ENCODE measurements at places on chromosomes 7 and 10. TPM values are rescaled to one million over a fixed set of nuclear protein-coding genes. Genes with fewer than 3 reads are reported as not detected.

Gene EPDR1
- total RNA-seq, result 45.6 TPM

DNA sequence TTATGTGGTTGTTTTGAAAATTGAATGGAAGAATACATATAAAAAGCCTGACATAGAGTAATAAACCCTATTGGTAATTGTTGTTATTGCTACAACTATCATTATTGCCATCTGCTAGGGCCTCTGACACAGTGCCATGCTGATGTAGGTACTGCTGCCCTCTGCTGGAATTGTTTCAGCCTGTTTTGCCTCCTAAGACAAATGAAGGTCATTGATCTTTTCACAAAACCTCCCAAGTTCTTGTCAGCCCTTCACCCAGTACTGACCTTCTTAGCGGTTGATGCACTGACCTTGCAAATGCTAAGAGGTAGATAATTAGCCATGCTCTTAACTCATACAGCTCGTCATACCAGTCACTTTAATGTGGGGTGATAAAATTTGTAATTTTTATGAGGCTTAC is 975.2 kb downstream of the SORCS1 start:
- no peaks in the 10 kb centered on the region for H3K4me1 ChIP-seq
- no peak for DNase-seq
- H3K4me3 ChIP-seq, result no peak overlapping the region
- no peak overlapping the region for H3K27ac ChIP-seq
- H3K27me3 ChIP-seq, result no peaks in the 10 kb centered on the region
- no peaks in the 10 kb centered on the region for H3K36me3 ChIP-seq

DNA sequence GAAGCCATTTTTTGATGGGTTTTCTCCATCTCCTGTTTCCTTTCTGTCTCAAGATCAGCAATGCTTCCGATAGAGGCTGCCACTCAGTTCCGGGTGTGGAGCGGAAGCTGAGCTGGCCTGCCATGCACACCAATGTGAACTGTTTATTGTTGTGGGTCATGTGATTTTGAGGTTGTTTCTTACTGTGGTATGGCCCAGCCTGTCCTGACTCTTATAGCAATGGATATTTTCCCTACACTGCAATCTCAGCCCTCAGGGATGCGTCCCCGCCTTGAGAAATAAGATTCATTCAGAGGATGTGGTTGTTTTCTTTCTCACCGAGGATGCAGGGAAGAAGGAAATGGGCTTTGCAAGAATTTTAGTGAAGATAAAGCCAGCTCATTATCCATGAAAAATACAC is 134.7 kb downstream of the PFKFB3 start:
- no peak overlapping the region for H3K27ac ChIP-seq
- H3K36me3 ChIP-seq, result no peaks in the 10 kb centered on the region
- no peaks in the 10 kb centered on the region for H3K27me3 ChIP-seq
- no peaks in the 10 kb centered on the region for H3K4me1 ChIP-seq
- DNase-seq, result no peak

Gene OPN4
- total RNA-seq, result not detected

Gene WAPL
- 45.3 TPM for total RNA-seq

GRCh38 chr7:6273380-6273837 is 985 bp upstream of the CYTH3 start:
- H3K4me1 ChIP-seq, result peaks cover 23% of the 10 kb centered on the region
- H3K36me3 ChIP-seq, result no peaks in the 10 kb centered on the region
- no peak overlapping the region for H3K27ac ChIP-seq
- DNase-seq, result no peak

DNA sequence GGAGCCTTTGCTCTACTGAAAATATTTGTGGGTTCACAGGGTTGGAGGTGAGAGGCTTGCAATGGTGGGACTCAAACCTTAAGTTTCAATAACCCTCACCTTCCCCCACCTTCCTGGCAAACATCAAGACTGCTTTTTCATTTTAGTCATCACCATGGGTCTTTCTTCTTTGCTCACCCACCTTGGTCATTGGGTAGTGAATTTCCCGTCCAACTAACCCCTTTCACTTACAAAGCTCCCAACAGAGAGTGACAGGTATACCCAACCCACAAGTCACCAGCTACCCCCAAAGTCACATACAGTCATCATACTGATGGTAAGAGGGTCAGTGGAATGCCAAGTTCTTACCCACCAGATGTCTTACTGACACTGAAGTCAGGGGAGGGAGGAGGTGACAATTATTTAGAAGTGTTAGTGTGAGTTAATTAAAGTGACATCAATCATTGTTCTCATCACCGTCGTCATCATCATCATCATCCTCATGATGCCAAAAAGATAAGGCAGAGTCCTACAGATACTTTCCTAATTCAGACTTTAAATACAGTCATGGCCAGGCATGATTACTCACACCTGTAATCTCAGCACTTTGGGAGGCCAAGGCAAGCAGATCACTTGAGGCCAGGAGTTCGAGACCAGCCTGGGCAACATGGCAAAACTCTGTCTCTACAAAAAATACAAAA is 49.0 kb downstream of the PIK3AP1 start:
- DNase-seq, result no peak
- no peak overlapping the region for H3K4me3 ChIP-seq
- no peaks in the 10 kb centered on the region for H3K27me3 ChIP-seq
- no peak overlapping the region for H3K27ac ChIP-seq
- no peaks in the 10 kb centered on the region for H3K36me3 ChIP-seq
- peaks cover 23% of the 10 kb centered on the region for H3K4me1 ChIP-seq

Gene PLA2G12B
- total RNA-seq, result not detected

DNA sequence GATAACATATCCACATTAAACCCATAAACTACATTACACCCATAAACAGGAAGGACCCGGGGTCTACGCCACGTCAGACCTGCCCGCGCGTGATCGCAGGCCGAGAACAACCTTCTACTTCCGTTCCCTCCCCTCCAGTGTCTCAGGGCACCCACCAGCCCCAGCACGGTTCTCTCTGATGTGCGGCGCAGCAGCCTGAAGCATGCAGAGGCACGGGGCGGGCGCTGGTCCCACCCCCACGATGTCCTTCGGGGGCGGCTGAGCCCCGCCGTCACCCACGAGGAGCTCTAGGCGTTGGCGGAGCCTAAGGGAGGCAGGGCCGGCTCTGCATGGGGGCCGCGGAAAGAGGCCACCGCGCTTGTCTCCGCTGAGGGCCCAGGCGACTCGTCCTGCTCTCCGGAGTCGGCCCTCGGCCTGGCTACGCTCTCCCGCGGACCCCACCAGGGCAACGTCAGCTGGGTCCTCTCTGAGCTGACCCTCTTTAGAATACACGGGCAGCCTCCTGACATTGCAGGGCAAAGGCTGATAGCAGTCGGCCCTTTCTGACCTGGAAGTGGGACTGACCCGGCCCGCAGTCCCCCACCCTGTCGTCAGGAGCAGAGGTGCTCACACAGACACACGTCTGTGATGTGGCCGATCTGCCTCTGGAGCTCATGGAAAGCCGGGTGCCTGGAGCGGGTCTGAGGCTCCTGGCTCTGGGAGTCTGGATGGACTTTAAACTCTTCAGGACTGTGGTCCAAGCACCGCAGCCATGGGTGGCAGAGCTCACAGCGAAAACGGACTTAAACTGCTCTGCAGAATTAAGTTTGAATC is 65.6 kb upstream of the ADGRA1 start:
- H3K4me1 ChIP-seq, result no peaks in the 10 kb centered on the region
- H3K27ac ChIP-seq, result no peak overlapping the region
- no peak overlapping the region for H3K4me3 ChIP-seq

GRCh38 chr7:133230591-133231194 is 22.2 kb upstream of the EXOC4 start:
- no peak for DNase-seq
- H3K4me3 ChIP-seq, result no peak overlapping the region
- H3K36me3 ChIP-seq, result no peaks in the 10 kb centered on the region
- no peaks in the 10 kb centered on the region for H3K4me1 ChIP-seq
- H3K27me3 ChIP-seq, result no peaks in the 10 kb centered on the region
- H3K27ac ChIP-seq, result no peak overlapping the region

DNA sequence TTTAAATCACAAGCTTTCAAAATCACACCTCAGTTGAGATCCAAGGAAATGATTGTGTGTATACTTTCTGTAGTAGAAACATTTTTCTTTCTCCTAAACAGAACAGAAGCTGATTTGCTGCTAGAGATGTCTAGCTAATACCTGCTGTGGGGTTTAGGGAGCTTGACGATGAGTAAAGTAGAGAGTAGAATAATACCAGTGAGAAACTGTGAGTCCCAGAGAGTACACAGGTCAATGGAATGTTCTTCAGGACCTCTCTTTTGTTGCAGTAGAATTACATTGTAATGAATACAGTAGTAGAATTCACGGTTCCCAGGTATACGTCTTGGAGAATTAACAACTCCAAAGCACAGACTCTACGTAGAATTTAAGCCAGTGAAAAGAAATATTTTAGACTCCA is 18.0 kb downstream of the TRUB1 start:
- H3K4me1 ChIP-seq, result no peaks in the 10 kb centered on the region
- no peak overlapping the region for H3K27ac ChIP-seq
- H3K27me3 ChIP-seq, result no peaks in the 10 kb centered on the region

Gene IGFBP3
- total RNA-seq, result 377 TPM

DNA sequence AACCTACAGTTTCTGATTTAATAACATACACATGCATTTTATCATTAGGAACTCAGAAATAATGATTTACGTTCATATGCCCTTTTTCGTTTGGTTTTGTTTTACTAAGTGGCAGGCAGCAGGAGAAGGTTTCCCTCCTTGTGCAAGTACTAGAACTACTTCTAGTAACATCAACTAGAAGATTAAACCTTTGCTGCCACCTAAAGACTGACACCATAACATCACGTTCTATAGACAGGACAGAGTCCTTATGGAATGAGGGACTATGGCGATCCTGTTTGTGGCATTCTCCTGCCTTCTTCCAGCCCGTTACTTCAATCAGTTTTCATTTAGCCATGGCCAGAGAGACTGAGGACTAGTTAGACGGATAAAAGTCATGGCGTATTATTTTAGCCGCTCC is 53.2 kb downstream of the GAD2 start:
- no peak overlapping the region for H3K27ac ChIP-seq
- H3K36me3 ChIP-seq, result no peaks in the 10 kb centered on the region
- H3K4me1 ChIP-seq, result no peaks in the 10 kb centered on the region
- H3K27me3 ChIP-seq, result no peaks in the 10 kb centered on the region
- no peak overlapping the region for H3K4me3 ChIP-seq
- DNase-seq, result no peak

GRCh38 chr7:149624419-149625339 is 127.1 kb upstream of the ZNF746 start:
- peaks cover 34% of the 10 kb centered on the region for H3K4me1 ChIP-seq
- peak; percentile 86 for DNase-seq
- no peaks in the 10 kb centered on the region for H3K27me3 ChIP-seq

- H3K27ac ChIP-seq, result no peak overlapping the region
- H3K4me3 ChIP-seq, result no peak overlapping the region
- no peaks in the 10 kb centered on the region for H3K4me1 ChIP-seq
- H3K36me3 ChIP-seq, result no peaks in the 10 kb centered on the region
Measured at GRCh38 chr10:132838346-132838970, 52.5 kb upstream of the NKX6-2 start.

DNA sequence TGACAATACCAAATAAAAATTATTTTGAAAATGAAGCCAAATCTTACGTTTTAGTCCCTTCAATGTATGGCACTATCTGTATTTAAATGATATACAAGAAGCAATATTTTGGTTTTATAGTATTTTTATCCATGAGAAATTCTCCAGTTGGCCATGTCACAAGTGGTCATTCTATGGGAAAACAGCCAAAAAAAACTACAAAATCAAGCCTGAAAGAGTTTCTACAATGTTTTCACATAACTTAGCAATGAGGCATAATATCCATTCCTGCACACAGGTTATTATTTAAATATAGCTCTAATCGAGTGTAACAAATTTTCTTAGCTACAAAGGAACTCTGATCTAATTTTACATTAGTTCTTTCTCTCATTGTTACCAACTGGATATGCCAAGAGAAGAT is 5.4 kb downstream of the RAB11FIP2 start:
- no peak overlapping the region for H3K27ac ChIP-seq
- no peak overlapping the region for H3K4me3 ChIP-seq
- no peaks in the 10 kb centered on the region for H3K27me3 ChIP-seq
- H3K4me1 ChIP-seq, result peaks cover 35% of the 10 kb centered on the region

Gene TDRD1
- 0.22 TPM for total RNA-seq

GRCh38 chr7:11171569-11172192 is 198.0 kb downstream of the PHF14 start:
- no peak overlapping the region for H3K27ac ChIP-seq
- no peaks in the 10 kb centered on the region for H3K36me3 ChIP-seq
- no peaks in the 10 kb centered on the region for H3K4me1 ChIP-seq
- no peaks in the 10 kb centered on the region for H3K27me3 ChIP-seq
- no peak overlapping the region for H3K4me3 ChIP-seq

Gene NEUROG3
- total RNA-seq, result not detected

DNA sequence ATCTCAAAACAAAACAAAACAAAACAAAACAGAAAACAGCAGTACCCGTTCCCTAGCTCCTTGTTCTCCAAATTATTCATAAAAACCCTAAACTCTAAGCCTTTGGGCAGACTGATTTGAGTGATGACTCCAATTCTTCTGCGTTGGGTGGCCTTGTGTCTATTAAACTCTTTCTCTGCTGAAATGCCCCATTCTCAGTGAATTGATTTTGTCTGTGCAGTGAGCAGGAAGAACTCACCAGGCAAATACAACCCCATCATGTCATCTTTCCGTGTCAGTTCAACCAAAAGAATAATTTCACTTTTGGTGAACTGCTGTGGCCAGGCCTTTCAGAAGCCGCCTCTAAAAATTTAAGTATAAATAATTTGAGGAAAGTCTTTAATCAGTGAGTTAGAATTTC is 18.5 kb upstream of the TSPAN13 start:
- no peaks in the 10 kb centered on the region for H3K27me3 ChIP-seq
- DNase-seq, result no peak
- H3K27ac ChIP-seq, result no peak overlapping the region
- H3K4me3 ChIP-seq, result no peak overlapping the region
- no peaks in the 10 kb centered on the region for H3K4me1 ChIP-seq

Gene CLDN4
- total RNA-seq, result 2.0 TPM

Gene PMPCB
- 38.1 TPM for total RNA-seq

GRCh38 chr7:106501605-106502580 is 159.1 kb downstream of the CCDC71L start:
- no peak overlapping the region for H3K27ac ChIP-seq
- H3K36me3 ChIP-seq, result no peaks in the 10 kb centered on the region
- no peaks in the 10 kb centered on the region for H3K27me3 ChIP-seq
- H3K4me3 ChIP-seq, result no peak overlapping the region
- DNase-seq, result no peak
- H3K4me1 ChIP-seq, result no peaks in the 10 kb centered on the region

DNA sequence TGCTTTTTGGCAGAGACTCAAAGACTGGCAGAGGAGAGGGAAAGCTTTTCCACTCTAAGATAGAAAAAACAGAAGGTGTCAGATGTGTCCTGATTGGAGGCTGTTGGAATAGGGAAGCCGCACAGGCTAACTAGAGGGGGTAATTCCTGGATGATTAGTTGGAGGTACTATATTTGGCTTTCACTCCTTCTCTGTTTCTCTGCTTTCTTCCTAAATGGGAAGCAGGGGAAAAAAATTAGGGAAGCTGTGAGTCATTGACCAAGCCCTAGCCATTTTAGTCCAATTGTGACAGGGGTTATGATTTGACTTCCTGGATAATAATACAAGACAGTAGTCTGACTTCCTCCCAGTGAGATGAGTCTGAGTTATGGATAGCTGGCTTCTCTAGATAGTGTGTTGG is 475.2 kb upstream of the CELF2 start:
- H3K4me3 ChIP-seq, result no peak overlapping the region
- no peaks in the 10 kb centered on the region for H3K4me1 ChIP-seq
- no peak for DNase-seq
- H3K27ac ChIP-seq, result no peak overlapping the region
- no peaks in the 10 kb centered on the region for H3K36me3 ChIP-seq

Gene ACTL6B
- total RNA-seq, result not detected

Gene ZNF804B
- 0.22 TPM for total RNA-seq
